Right hindlimb (tissue), 1 donor: ENCODE measurements at places on chromosomes 7 and 10.
A peak's percentile ranks its signal among the peaks of the same experiment; 100 is the strongest.

DNA sequence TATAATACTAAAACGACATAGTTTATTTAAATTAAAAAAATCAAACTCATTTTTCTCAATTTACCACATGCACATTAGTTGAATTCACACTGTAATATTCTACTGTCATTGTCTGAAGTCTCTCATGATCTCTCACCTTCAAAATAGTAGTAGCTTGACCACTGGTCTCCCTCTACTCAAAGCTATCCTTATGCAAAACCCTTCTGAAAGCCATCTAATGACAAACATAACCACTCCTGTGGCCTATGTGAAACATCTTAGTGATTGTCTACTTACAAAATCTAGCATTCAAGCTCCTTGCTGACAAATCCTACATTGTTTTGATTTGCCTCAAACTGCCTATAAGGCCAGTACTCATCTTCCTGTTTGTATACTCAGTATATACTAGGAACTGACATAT, 606.0 kb upstream of the GHITM start:
- no peak for DNase-seq

DNA sequence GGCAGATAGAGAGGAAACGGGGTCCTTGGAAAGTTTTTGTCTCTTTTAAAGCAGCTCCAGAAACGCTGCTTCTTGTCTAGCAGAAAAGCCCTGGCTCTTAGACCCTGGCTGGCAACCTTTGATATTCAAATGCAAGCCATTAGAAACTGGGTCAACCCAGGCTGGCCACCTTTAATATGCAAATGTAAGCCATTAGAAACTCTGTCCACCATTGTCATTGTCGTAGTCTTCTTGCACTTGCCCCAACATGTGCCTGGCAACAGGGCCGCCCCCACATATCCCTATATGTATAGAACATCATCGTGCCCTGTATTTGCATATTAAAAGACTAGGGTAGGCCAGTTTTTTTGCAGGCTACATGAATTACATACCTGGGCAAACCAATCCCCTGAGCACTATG, 621.3 kb upstream of the DPP6 start:
- DNase-seq: no peak

- DNase-seq: no peak
These were observed 642.0 kb upstream of the PFKP start for GRCh38 chr10:2425320-2425719.

GRCh38 chr7:47552621-47553020, 29.3 kb downstream of the TNS3 start:
- peak; percentile 12 for DNase-seq

- no peak for DNase-seq
These were observed 4.9 kb downstream of the HKDC1 start for GRCh38 chr10:69224862-69225657.

DNA sequence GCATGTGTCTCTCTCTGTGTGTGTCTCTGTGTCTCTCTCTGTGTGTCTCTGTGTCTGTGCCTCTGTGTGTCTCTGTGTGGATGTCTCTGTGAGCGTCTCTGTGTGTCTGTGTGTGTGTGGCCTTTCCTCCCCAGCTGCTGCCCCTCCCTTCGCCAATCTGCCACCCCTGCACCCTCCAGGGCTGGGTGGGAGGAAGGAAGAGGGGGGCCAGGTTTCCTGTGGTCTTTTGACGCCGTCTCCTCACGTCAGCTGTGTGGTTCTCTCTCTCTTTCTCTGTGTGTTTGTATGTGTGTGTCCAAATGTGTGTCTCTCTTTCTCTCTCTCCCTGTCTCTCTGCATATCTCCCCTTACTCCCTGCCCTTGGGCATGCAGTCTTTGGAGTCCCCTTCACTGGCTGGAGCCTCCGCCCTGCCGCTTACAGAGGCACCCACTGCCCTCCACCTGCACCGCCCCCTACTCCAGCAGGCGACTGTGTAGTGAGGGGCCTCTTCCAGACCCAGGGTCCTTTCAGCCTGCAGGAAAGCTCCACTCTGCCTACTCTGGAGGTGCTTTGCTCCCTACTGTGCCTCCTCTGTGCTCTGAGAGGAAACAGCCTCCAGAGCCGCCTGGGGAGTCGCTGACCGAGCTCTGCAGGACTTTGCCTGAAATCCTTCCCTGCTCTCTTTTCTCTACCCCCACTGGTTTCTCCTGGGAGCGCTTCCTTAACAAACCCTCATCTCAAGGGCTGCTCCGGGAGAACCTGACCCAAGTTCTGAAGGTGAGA, 44.2 kb upstream of the C10orf71 start:
- DNase-seq: no peak

- no peak for DNase-seq
These were observed 136.6 kb upstream of the RNF32 start for GRCh38 chr7:156504006-156504405.

DNA sequence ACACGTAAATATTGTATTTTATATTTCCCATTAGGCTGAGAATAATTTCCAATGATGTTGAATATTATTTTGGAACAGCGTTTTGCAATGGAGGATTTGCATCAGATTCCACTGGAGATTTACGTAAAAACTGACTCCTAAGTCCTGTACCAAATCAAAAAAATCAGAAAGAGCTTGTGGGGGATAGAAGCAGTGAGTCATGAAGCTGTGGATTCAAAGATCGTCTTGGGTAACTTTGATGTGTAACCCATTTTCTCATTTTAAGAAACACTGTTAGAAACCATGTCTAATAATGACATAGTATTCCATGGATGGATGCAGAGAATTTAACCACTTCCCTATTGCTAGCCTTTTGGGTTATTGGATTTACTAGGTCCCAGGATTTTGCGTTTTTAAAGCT, 158.6 kb downstream of the INHBA start:
- no peak for DNase-seq

DNA sequence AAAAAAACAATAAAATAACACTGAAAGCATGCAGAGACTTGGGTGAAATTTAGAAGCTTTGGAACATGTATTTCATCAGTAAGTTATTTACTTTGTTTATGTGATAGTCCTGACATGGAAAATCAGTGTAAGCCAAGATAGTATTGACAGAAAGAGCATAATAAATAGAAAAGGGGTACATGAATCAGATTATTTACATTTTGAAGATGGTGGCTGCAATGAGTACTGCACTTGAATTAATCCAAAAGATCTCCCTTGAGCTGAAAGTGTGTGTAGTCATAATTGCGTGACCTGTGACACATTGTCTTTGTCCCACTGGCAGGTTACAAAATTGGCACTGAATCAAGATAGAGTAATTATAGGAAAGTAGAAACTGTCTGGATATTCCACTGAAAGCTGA, 562.9 kb downstream of the GFRA1 start:
- no peak for DNase-seq

DNA sequence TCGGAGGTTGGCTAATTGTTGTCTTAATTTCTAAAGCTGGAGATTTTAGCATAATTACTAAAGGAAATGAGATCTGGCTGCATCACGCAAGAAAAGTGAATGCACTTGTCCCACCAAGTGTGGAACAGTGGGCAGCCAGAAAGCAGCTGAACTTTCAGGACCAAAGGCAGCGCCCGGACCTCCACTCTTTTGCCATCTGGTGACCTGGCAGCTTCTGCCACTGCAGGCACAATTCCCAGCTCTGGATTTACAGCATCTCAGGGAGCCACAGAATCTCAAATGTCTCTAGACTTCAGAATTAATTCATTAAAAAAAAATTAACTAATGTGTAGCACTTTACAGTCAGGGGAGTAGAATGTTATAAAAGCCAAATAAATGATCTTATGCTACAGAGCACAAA, 14.7 kb upstream of the OGDHL start:
- DNase-seq: no peak

DNA sequence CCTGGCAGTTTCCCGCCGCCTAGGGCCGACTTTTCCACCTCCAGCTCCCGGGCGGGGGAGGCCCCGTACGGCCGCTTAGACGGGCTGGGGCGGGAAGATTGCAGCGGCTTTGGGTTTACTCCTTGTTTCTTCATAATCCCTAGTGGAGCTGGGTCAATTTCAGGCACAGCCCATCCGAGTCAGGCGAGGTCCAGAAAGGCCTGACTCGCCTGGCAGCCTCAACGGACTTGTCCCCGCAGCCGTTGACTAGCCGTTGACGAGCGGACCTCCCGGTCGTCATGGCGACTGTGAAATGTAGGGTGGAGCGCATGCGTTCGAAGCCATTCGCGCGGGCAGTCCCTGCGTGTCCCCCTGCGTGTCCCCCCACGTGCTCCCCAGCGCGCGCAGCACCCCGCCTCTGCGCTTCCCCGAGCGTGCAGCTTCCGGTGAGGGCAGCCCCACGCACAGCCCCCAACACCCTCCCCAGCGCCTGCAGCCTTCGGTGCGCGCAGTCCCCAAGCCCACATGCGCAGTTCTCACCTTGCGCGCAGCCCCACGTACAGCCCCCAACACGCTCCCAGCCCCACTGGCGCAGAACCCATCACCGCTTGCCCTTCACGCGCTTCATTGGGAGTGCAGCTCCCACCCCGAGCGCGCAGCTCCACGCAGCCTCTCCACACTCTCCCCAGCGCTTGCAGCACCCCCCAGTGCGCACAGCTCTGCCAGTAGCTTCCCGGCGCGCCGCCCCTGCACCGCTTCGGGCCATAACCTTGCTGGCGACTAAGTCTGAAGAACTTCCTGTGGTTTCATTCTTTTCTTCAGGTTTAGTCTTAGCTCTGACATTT, 67.8 kb downstream of the TBX20 start:
- peak; percentile 66 for DNase-seq

- DNase-seq: no peak
These were observed 275.9 kb upstream of the SHH start for GRCh38 chr7:156088115-156088514.

- peak; percentile 94 for DNase-seq
These were observed at the start of gene STEAP2 for GRCh38 chr7:90211391-90212148. TSS of gene STEAP2 (plus strand) at chr7:90211740. CDS start at chr7:90225083, 13,343 bp downstream.

- no peak for DNase-seq
These were observed 117.9 kb downstream of the LRRC18 start for GRCh38 chr10:48821692-48822091.

- DNase-seq: no peak
These were observed 308.4 kb downstream of the SKIDA1 start for GRCh38 chr10:21217107-21217506.
